ENCODE measurements at places on chromosomes 13 and 19.

GRCh38 chr13:99132295-99132835 lies 68.3 kb upstream of the UBAC2 start:
- no peak for DNase-seq

GRCh38 chr13:111429064-111429558 lies 108.7 kb downstream of the TEX29 start:
- DNase-seq, result peak; percentile 53

- DNase-seq, result no peak
Observed at GRCh38 chr13:78476910-78477309, 126.4 kb downstream of the POU4F1 start.

- DNase-seq, result no peak
Observed at GRCh38 chr13:78102741-78103140, 184.1 kb upstream of the EDNRB start.

- DNase-seq, result peak; percentile 25
Observed at GRCh38 chr19:34261334-34262109, 7.2 kb downstream of the GARRE1 start.

GRCh38 chr19:13817615-13818371 lies 22.6 kb downstream of the ZSWIM4 start:
- DNase-seq, result no peak

- no peak for DNase-seq
Observed at GRCh38 chr13:104408733-104409132, 1342.5 kb upstream of the SLC10A2 start.

DNA sequence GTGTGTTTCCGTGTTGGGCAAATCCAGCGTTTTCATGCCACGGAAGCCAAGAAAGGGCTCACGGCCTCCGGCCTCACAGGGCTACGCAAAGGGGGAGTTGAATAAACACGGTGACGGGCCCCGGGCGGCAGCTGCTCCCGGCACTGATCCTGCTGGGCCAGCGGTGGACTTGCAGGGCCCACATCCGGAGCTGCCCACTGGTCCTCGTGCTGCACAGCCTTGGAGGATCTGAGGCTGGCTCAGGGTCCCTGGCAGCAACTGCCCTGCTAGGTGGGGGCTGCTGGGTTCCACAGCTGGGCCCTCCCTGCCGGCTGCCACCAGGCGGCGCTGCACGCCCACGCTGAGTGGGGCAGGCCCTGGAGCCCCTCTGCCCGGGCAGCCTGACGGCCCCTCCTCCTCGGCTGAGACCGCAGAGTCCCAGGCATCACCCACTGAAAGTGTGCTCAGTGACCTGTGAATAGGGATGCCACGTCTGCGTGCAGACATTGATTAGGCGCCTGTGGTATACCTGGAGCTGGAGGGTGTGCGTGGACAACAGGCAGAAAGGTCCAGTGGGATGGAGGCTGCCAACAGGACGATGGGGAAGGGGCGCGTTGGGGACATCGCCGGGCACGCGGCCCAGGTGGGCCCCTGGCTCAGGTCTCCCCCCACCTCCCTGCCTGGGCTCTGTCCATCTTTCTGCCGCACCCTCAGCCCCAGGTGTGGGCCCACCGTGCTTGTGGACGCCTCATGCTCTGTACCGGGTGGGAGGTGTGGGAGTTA lies 5.3 kb upstream of the HCN2 start:
- DNase-seq, result peak; percentile 56

GRCh38 chr19:40055832-40056504 lies at the start of gene ZNF780B:
Gene ZNF780B, minus strand, starts transcription at chr19:40056231. Its CDS starts 5,899 bp downstream, at chr19:40050332.
- DNase-seq, result peak; percentile 64

- no peak for DNase-seq
Observed at GRCh38 chr19:2037651-2038255, 13.3 kb downstream of the MKNK2 start.

DNA sequence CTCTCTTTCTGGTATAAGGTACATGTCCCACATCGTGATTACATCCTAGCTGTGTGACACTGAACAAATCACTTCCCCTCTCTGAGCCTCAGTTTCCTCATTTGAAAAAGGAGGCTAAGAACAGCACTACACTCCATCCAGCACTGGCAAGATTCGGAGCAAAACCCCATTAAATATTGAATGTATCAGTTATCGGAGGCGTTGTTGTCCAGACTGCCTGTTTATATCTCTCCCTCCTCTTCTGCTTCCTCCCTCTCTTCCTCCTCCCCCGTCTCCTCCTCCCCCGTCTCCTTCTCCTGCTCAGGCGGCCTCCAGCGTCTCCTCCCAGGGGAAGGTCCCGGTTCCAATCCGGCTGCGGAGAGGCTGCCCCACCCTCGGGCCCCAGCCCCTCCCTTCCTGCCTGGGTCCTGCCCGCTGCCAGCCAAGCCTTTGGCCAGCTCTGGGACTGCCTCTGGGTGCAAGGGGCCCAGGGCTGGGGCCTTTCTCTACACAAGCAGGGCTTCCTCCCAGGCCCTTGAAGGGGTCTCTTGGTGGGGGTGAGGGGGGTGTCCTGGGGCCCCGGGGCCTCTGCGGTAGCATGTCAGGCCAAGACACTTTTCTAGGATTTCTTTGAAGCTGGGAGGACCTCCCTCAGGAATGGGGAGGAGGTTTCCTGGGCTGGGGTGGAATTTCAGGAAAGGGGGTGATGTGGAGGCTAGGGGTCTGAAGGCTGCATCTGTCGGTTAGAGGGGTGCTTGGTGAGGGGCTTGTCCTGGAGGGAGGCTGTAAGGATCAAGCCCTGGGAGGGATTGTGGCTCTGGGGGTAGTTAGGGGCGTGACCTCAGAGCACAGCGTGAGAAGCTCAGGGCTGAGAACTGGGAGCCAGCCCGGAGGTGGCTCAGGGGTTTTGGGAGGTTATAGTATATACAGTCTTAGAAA lies 1.9 kb downstream of the RRAS start:
- DNase-seq, result peak; percentile 86

DNA sequence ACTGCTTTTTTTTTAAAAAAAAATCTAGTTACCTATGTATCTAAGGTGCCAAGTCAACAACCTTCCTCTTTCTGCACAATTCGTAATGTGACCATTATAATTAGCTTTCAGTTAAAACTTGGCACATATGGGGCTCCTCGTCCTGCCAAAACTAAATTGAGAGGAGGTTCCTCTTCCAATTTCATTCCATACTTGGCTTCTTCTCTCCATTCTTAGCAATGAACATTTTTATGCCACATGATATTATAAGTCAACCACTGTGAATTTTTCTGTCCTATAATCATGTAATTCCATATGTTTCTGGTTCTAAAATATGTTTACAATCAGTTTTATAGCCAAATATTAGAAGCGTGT lies 177.0 kb downstream of the DCLK1 start:
- no peak for DNase-seq

DNA sequence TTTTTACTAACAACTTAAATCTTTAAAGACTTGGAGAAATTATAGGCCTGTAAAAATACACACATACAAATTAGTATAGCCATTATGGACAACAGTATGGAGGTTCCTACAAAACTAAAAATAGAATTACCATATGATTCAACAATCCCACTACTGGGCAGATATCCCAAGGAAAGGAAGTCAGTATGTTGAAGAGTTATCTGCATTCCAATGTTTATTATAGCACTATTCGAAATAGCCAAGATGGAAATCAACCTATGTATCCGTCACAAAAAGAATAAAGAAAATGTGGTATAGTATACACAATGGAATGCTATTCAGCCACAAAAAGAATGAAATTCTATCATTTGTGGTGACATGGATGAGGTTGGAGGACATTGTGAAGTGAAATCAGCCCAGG lies 37.2 kb downstream of the SLITRK1 start:
- no peak for DNase-seq

DNA sequence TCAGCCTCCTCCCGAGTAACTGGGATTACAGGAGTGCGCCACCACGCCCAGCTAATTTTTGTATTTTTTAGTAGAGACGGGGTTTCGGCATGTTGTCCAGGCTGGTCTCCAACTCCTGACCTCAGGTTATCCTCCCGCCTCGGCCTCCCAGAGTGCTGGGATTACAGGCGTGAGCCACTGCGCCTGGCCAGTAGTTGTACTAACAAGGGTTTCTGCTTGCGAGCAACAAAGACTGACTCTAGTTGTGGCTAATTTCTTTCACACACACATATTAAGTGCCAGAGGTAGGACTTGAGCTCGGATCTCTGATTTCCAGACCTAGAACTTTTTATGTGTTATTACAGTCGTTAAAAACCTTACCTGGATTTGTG lies 635 bp upstream of the PCCA start:
- DNase-seq, result no peak

DNA sequence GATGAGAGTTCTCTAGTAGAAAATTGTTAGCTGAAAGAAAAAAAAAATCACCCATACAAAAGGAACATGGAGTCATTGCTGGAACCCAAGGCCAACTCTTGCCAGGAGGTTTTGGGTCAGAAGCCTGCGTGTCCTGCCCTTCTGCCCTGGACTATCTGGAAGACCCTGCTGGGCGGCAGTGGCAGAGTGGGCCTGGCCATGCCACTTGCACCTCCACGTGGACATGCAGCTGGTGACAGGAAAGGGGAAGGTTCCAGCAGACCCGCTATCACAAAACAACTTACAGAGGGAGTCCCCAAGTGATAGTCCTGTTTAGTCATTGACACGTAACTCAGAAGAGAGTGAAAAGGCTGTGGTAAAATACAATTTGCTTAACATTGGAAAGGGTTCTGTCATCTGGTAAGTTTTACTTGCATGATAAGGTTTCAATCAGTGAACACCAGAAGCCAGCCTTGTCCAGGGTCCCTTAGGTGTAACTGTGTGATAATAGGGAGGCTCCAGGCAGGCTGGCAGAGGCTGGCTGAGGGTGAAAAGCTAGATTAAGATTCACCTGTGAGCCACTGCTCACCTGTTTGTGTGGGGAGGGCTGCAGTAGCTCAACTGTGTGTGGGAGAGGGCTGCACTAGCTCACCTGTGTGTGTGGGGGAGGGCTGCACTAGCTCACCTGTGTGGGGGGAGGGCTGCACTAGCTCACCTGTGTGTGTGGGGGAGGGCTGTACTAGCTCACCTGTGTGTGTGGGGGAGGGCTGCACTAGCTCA lies 47.8 kb downstream of the COL4A2 start:
- DNase-seq, result no peak

GRCh38 chr13:113722921-113723320 lies 36.1 kb upstream of the TMEM255B start:
- no peak for DNase-seq

GRCh38 chr13:110571896-110572777 lies 10.6 kb upstream of the RAB20 start:
- DNase-seq, result no peak

DNA sequence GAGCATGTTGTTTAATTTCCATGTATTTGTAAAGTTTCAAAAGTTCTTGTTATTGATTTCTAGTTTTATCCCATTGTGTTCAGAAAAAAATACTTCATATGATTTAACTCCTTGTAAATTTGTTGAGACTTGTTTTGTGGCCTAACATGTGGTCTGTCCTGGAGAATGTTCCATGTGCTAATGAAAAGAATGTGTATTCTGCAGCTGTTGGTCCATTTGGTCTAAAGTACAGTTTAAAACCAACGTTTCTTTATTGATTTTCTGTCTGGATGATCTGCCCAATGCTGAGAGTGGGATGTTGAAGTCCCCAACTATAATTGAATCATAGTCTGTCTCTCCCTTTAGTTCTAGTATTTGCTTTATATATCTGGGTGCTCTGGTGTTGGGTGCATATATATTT lies 34.9 kb upstream of the TPP2 start:
- no peak for DNase-seq

DNA sequence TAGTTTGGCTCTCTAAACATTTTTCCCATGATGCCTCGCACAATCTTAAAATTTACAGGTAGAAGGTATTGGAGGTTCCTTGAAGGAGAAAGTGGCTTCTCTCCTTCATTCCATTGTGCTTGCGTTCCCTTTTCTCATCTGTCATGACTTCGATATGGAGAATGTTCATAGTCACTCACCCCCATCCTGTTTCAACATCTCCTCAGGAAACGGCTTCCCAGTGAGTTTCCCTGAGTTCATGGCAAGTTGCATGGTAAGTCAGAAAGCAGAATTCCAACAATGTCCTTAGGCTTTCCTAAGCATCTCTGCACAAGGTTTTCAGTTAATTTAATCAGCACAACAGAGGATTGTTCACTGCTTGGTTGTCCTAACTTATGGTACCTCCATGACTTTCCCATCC lies 581.8 kb upstream of the SLITRK5 start:
- DNase-seq, result no peak

GRCh38 chr19:6221878-6222746 lies 57.7 kb downstream of the MLLT1 start:
- peak; percentile 34 for DNase-seq

DNA sequence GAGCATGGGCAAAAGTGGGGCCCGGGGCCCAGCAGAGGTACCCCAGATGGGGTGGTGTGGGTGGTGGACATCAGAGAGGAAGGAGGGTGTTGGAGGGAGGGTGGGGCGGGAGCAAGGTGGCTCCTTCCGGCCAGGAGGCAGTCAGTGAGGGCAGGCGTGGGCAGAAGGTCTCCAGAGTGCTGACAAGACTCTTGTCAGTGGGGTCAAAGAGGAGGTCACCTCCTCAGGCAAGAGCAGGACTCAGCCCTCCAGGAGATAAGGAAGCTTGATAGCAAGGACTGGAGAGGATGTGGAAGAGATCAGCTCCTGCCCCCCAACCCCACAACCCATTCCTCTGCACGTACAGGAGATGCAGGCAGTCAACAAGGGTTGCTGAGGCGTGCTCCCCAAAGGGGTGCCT lies 9.8 kb downstream of the GJA3 start:
- DNase-seq, result no peak

DNA sequence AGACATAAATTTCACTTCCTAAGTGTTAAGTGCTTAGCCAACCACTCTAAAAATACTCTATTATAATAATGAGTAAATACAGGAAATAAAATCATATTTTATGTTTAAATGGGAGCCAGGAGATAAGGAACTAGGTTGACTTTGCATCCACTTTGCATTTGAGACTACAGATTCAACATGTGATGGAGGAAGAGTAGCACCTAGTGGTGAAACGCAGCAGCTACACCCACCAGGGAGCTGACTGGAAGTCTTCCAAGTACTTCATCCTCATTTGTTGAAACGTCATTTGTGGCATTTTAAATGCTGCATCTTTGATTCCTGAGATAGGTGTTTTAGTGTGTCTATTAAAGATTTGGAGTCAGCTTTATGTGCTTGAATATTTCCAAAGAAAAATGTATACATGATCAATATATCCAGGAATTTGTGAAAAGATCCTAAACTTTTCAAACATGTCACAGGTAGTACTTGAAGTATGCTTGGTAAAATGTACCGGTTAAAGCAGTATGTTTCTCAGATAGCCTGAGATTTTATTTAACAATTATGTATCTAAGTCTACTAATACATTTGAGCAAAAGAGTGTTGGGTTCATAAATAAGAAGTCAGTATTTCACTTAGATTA lies 17.4 kb upstream of the KCTD12 start:
- DNase-seq, result peak; percentile 78

GRCh38 chr13:83272652-83273240 lies 609.5 kb downstream of the SLITRK1 start:
- no peak for DNase-seq

DNA sequence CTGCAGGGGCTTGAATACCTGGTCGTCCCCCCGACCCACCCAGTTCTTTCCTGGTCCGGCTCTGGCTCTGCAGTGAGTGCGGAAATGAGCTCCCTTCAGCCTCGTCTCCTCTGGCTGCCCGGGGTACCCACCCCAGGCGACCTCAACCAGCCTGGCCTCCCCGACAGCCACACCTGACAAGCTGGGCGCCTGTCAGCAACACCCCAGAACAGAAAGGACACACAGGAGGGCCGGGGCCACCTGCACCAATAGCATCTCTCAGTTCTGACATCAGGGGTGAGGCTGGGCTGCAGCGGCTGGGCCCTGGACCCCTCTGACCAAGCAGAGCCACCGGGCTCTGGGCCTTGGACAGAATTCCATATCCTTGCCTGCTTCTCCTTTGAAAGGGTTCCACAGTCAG lies 19.7 kb downstream of the SUGP1 start:
- DNase-seq, result no peak
